B cell (primary cell): ENCODE measurements at places on chromosomes 5 and 9. TPM values are rescaled to one million over a fixed set of nuclear protein-coding genes. Genes with fewer than 3 reads are reported as not detected.

- DNase-seq: no peak
Observed at GRCh38 chr9:130856474-130856873, 21.4 kb downstream of the ABL1 start.

GRCh38 chr5:151902215-151902614 is 22.4 kb downstream of the GLRA1 start:
- no peak for DNase-seq

DNA sequence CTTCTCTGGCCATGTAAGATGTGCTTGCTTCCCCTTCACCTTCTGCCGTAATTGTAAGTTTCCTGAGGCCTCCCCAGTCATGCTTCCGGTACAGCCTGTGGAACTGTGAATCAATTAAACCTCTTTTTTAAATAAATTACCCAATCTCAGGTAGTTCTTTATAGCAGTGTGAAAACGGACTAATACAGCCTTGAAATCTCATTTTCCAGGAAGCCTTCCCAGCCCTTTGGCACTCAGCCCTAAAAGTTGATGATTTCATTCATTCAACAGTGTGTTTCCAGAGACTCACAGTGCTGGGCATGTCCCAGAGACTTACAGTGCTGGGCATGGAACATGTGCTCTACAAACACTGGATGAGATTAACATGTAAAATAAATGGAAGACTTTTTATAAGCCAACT is 135.8 kb downstream of the DCP2 start:
- no peak for DNase-seq

HTR4 gene
- not detected in 2 replicates for total RNA-seq

- DNase-seq: no peak
Observed at GRCh38 chr9:97666907-97667686, 30.0 kb downstream of the XPA start.

DNA sequence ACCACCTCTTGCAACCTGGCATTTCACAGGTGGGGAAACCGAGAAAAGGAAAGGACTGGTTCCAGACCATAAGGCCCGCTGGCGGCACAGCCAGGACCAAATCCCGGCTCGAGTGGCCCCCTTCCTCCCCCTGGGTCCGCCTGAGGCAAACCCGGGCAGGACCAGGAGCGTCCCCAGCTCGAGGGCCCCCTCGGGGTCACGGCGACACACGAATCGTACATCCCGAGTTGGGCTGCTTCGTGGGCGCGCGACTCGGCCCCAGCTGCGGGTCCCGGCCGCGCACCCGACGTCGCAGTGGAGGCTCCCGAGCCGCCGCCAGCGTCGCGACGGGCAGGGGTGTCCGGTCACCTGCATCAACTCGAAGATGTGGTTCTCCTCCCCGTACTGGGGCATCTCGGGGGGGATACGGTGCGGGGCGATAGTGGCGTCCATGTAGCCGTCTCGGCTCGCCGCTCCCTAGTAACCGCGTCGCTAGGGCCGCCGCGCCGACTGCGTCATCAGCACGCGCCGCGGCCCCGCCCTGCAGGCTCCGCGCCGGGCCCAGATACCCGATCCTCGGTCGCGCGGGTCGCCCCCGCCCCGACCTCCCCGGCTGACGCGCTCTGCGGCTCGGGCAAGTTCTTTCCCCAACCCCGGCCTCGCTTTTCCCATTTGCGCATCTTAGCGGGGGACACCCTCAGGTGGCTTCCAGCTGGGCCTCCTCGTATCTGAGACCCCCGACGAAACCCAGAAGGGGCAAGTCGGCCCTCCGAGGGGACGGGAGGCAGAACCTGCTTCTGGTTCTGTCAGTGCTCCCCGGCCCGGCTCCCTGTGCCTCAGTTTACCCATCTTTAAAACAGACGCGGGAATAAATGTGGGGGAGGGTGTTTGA is at the start of gene AK8:
Gene AK8, minus strand, starts transcription at position 461 of the 871 bp plus-strand sequence. Its CDS starts 29 bp downstream, at position 432.
- peak; percentile 90 for DNase-seq

DNA sequence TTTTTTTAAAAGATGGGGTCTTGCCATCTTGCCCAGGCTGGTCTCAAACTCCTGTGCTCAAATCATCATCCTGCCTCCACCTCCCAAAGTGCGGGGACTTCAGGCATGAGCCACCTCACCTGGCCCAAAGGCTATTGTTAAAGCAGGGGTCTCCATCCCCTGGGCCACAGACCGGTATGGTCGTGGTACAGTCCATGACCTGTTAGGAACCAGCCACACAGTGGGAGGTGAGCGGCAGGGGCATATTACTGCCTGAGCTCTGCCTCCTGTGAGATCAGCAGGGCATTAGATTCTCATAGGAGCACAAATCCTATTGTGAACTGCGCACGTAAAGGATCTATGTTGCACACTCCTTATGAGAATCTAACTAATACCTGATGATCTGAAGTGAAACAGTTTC is 7.3 kb upstream of the NOL6 start:
- no peak for DNase-seq

DNA sequence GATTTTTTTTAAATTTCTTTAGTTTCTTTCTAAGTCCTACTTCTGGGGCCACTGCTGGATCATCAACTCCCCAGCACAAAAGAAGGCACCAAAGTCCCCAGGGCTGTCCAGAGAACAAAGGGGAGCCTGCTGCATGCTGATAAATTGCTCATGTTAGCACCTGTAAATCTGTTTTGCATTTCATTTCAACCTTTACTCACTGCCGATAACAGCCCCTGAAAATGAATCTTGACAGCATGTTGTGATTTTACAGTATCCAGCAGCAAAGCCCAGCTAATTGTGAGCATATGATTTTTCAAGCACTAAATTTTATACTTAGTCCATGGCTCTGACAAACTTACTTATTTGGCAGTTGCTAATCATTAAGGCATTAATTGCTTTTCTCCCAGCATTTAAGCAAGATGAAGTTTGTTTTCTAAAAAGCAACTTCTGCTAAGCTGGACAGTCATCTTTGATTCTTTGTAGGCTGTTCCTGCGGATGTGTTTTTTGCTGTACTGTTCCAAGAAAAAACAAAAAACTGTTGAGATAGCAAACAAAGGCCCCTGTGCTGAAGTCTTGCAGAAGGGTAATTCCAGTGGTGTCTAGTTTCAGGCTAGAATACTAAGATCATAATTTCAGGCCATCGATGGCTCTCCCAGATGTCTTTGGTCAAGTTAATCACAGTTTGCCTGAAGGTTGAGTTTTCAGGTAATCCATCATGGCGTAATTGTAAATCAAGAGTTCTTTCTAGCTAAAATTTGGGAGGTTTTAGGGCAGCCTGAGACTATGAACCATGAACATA is 73.1 kb upstream of the GAS1 start:
- no peak for DNase-seq

ZNF608 gene
- 17.4 and 21.0 TPM in 2 replicates for total RNA-seq

- no peak for DNase-seq
Observed at GRCh38 chr5:51618234-51618633, 235.0 kb downstream of the ISL1 start.

DNA sequence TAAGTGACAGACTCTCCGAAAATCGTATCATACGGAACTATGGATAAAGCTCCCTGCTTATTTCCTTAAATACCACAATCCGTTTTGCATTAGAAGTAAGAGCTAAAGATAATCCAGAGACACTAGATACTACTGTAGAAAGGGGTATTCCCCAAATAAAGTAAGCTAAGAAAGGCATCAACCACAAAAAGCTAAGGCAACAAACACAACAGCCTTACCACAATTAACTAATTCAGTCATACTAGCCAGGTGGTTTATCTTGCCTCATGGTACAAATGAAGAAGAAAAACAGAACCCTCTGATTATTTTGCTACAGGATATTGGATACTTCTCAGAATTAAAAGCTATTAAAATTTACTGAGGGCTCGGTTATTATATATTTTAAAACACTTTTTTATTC is 14.1 kb downstream of the ERP44 start:
- DNase-seq: peak; percentile 76

KLF4 gene
- 3.7 and 3.8 TPM in 2 replicates for total RNA-seq

HRCT1 gene
- total RNA-seq: not detected in 2 replicates

- no peak for DNase-seq
Observed at GRCh38 chr5:172473427-172473826, 19.1 kb upstream of the SH3PXD2B start.

GRCh38 chr5:170630711-170631141 is 126.9 kb downstream of the KCNIP1 start:
- no peak for DNase-seq

DNA sequence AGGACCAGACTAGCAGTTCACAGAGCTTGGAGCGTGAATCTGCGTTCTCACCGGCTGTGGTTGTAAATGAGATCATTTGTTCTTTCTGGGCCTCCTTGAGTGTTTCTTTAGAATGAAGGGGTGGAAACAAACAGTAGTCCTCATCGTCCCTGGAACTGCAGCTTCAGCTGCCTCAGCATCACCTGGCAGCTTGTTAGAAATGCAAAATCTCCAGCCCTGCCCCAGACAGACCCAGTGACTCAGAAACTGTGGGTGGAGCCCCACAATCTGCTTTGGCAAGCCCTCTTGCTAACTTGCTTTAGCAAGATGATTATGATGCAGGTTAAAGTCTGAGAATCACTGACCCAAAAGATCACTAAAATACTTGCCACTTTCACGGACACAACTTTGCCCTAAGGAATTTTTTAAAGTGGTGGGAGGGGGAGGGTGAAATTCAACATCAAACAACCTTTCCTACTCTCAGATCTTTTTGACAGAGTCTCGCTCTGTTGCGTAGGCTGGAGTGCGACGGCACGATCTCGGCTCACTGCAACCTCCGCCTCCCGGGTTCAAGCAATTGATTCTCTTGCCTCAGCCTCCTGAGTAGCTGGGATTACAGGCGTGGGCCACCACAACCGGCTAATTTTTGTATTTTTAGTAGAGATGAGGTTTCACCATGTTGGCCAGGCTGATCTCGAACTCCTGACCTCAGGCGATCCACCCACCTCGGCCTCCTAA is 86.0 kb downstream of the BRINP1 start:
- DNase-seq: no peak

EXOC3 gene
- 92.6 and 97.1 TPM in 2 replicates for total RNA-seq

- no peak for DNase-seq
Observed at GRCh38 chr9:28410411-28410810, 837.1 kb upstream of the C9orf72 start.

- no peak for DNase-seq
Observed at GRCh38 chr5:68428231-68428811, 212.8 kb downstream of the PIK3R1 start.

- no peak for DNase-seq
Observed at GRCh38 chr5:150258130-150258529, 31.4 kb downstream of the CAMK2A start.

DNA sequence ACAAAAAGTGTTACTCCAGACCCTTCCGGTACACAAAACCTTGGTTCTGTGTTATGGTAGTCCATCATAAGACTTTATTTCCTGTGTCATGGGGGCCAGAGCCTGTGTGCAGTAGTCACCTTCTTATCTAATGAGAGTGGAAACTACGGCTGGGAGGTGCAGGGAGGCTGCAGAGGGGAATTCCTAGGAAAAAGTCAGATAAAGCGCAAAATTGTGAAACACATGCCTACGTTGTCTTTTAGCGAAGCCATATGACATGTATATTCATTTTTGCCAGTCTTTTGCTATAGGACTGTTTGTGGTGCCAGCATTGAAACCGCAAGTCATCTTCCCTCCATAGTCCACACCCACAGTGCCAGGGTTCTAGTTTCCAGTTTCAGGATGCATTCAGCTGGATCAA is 80.7 kb downstream of the PPARGC1B start:
- no peak for DNase-seq

- no peak for DNase-seq
Observed at GRCh38 chr5:1017691-1018455, 9.3 kb downstream of the NKD2 start.

GRCh38 chr5:32814141-32814540 is 103.0 kb downstream of the NPR3 start:
- DNase-seq: no peak

- DNase-seq: no peak
Observed at GRCh38 chr9:20540169-20540863, 82.0 kb downstream of the MLLT3 start.

- peak; percentile 53 for DNase-seq
Observed at GRCh38 chr9:114588210-114588609, 641 bp downstream of the ATP6V1G1 start.

- DNase-seq: no peak
Observed at GRCh38 chr5:93735378-93735777, 6.0 kb downstream of the POU5F2 start.

PCSK5 gene
- 0.10 TPM in 1 of 2 replicates, not detected in the other for total RNA-seq

- DNase-seq: no peak
Observed at GRCh38 chr9:89219637-89220036, 41.0 kb upstream of the SHC3 start.

- DNase-seq: no peak
Observed at GRCh38 chr5:139863361-139863760, 67.8 kb downstream of the PSD2 start.

GRCh38 chr9:125428060-125428901 is 166.7 kb downstream of the GAPVD1 start:
- DNase-seq: peak; percentile 52

- no peak for DNase-seq
Observed at GRCh38 chr9:21205204-21205603, 1.7 kb downstream of the IFNA10 start.

- DNase-seq: no peak
Observed at GRCh38 chr5:129118826-129119225, 24.3 kb downstream of the ISOC1 start.

- no peak for DNase-seq
Observed at GRCh38 chr9:133597316-133597957, 11.8 kb downstream of the FAM163B start.

GRCh38 chr5:26791021-26791420 is 247.4 kb downstream of the CDH9 start:
- DNase-seq: no peak

- no peak for DNase-seq
Observed at GRCh38 chr9:6214903-6215302, 704 bp upstream of the IL33 start.

DBH gene
- total RNA-seq: not detected in 2 replicates

GRCh38 chr9:97555164-97555563 is 53.7 kb downstream of the TMOD1 start:
- DNase-seq: no peak

DNA sequence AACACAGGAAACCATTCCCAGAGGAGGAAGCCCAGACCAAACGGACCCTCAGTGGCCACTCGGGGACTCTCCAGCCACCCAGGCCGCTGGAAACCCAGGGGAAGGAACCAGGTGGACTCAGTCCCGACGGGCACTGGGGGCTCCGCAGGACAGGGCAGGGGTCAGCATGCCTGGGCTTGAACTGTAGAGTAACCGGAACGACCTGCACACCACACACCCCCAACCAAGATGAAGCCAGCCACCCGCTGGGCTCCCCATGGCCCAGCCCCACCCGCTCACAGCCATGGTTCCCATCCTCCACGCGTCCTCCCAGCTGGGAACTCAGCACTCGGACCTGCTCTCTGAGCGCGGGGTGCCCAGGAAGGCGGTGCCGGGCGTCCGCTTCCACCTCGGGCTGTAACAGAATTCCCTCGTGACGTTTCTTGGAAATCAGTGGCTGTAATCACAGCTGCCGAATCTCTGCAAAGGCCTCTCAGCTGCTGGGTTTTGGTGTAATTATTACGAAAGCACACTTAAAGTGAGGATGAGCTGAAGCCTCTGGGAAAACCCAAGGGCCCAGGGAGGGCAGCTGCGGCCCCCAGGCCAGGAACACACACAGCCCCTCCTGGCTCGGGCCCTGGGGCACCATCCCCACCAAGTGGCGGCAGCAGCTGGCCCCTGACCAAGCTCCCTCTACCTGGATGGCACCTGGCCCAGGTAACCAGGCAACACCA is 13.8 kb downstream of the NACC2 start:
- no peak for DNase-seq
